ENCODE measurements at places on chromosomes 1 and 21. TPM values are rescaled to one million over a fixed set of nuclear protein-coding genes. Genes with fewer than 3 reads are reported as not detected.

The KCNN3 gene
- total RNA-seq = 0.35 TPM

DNA sequence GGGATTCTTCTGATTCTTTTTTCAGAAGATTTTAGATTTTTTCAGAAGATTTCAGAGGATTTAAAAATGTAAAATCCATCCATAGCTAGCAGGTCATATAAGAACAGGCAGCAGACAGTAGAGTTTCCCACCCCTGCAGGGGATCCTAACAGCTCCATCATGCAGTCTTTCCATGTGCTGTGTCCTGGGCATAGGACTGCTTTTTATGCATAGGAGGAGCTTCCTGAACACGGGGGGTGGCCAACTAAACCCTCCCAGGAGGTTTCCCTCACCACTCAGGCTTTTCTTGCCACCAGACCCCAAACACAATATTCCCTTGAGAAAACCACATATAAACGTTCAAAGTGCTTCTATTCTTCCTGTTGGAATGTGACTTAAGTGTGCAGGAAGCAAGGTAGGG is 90.1 kb upstream of the TNR start:
- DNase-seq = no peak

- no peak for DNase-seq
Measured at GRCh38 chr1:164588516-164589341, 29.7 kb downstream of the PBX1 start.

GRCh38 chr1:76381450-76382097 is 307.0 kb downstream of the ST6GALNAC3 start:
- no peak for DNase-seq

The CACNA1S gene
- total RNA-seq = not detected

The CNKSR1 gene
- 4.0 TPM for total RNA-seq

Measured in activated CD4-positive, alpha-beta T cell treated with anti-CD3 and anti-CD28 coated beads, Interleukin-2, amount 10 ng/mL, durations not matched to agents 24 days and 14 days (primary cell).